ENCODE measurements at places on chromosomes 16 and 17.

DNA sequence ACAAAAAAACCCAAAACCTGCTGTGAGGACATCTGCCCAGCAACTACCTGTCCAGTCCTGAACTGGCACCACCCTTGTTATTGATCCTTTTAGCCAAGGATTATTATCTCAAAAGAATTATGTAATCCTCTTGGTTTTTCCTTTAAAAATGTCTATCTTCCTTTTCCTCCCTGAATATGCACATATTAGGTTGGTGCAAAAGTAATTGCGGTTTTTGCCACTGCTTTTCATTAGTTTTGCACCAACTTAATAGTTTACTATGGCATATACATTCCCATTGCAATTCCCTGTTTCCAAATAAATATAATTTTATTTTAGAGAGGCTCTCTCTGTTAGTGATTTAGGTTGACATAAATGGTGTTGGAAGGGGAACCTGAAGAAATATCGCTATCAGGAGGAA is 51.3 kb downstream of the MPHOSPH6 start:
- no peak for DNase-seq

DNA sequence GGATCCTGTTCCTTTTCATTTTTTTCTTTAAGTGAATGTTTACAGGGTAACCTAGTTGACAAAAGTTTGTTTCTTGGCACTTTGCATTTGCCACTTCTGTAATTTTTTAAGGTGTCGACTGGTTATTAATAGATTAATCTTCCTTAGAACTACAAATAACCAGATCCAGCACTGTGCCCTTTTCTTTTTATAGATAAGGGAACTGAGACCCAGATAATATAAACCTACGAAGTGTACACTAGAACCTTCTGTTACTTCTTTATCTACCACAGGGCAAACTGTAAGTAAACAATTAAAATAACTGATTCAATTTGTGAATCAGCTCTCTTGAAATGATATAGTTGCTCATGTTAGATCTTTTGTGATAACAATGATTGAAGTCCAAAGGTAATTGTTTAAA is 55.4 kb downstream of the NLK start:
- DNase-seq, result no peak

GRCh38 chr17:35825206-35825605 is 15.9 kb downstream of the TAF15 start:
- no peak for DNase-seq

GRCh38 chr17:57328109-57328882 is 72.0 kb downstream of the MSI2 start:
- DNase-seq, result no peak

GRCh38 chr16:66622863-66623262 is 18.4 kb downstream of the CMTM3 start:
- DNase-seq, result no peak
